ENCODE measurements at places on chromosomes 1 and 21.
A peak's percentile ranks its signal among the peaks of the same experiment; 100 is the strongest.

DNA sequence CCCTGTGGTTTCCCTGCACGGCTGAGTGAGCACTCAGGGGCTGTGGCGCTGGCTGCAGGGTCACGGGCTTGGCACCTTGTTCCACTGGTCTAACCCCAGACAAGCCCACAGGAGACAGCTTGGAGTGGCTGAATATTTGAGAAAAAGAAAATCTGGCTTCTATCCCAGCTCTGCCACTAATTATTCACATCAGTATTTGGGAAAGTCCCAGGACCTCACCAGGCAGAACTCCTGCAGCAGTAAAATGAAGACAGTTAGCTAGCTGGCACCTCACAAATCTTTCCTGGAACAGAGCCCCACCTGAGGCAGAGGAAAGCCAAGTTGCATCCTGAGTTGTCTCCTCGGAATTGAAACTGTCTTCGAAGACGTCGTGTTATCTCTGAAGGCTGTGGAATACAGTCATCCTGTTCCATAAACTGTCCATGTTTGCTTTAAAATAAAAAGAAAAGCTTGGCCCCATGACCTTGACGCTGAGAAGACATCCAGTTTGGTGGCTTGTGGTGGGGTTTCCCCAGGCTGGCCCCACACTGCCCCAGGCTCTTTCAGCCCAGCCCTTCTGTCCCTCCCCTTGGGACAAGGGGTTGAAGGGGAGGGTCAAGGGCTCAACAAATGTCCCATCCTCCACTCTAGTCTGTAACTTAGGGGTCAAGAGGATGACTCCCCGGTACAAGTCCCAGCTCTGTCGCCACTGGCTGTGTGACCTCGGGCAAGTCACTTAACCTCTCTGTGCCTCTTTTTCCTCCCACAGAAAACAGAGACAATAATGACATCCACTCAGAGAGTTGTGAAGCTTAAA lies 93.8 kb upstream of the TMPRSS2 start:
- DNase-seq, result peak; percentile 32

DNA sequence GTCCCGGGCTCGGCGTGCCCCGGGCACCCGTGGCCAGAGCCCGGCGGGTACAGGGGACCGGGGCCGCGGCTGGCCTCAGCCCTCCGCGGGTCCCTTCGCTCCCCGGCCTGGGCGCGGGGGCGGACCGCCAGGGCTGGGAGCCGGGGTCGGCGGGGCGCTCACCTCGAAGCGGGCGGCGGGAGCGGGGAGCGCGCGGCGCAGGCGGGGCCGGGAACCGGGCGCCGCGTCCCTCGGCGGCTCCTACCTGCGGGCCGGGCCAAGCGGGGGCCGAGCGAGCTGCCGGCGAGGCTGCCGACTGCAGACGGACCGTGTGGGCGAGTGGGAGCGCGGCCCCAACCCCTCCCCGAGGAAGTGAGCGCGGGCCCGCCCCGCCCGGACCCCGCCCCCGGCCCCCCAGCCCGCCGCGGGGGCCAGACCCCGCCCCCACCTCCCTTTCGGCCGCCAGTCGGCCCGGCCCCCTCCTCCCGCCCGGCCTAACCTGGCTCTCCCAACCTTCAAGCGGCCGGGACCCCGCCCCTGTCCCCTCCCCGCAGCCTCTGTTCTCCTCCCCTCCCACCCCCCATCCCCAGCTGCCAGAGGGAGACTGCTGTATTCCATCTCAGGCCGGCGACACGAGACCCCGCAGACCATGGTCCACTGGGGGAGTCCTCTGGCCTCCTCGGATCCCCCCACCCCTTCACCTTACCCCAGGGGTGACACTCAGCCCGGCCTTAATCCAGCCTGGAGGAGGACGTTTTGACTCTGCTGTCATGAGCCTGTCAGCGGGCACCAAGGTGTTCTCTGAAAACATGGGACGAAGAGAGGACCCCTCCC lies at the start of gene FHL3:
FHL3 (minus strand) TSS at position 320 of the 813 bp plus-strand sequence. CDS start 6,102 bp downstream, outside the sequence.
- peak; percentile 73 for DNase-seq

GRCh38 chr1:228852024-228852423 lies 116.7 kb downstream of the RHOU start:
- DNase-seq, result no peak

- peak; percentile 52 for DNase-seq
Observed at GRCh38 chr1:57470036-57470435, 46.2 kb upstream of the DAB1 start.

GRCh38 chr1:114439369-114439768 lies 71.6 kb downstream of the TRIM33 start:
- no peak for DNase-seq

GRCh38 chr1:31704271-31705079 lies 658 bp upstream of the COL16A1 start:
- DNase-seq, result peak; percentile 91

DNA sequence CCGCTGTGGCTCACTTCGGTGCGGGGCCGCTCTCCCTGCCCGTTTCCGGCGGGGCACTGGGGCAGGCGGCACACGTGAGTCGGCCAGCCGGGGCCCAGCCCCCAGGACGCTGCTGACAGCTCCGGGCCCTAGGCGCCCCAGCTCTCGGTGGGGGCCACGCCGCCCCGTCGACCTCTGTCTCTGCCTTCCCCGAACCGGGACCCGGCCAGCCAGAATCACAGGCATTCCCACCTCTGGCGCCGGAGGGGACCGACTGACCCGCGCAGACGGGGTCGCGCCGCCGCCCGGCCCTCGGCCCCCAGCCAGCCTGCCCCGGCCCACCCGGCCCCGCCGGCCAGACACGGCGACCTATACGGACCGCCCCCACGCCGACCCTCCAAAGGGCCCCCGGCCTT lies 755 bp downstream of the SCMH1 start:
- peak; percentile 53 for DNase-seq

DNA sequence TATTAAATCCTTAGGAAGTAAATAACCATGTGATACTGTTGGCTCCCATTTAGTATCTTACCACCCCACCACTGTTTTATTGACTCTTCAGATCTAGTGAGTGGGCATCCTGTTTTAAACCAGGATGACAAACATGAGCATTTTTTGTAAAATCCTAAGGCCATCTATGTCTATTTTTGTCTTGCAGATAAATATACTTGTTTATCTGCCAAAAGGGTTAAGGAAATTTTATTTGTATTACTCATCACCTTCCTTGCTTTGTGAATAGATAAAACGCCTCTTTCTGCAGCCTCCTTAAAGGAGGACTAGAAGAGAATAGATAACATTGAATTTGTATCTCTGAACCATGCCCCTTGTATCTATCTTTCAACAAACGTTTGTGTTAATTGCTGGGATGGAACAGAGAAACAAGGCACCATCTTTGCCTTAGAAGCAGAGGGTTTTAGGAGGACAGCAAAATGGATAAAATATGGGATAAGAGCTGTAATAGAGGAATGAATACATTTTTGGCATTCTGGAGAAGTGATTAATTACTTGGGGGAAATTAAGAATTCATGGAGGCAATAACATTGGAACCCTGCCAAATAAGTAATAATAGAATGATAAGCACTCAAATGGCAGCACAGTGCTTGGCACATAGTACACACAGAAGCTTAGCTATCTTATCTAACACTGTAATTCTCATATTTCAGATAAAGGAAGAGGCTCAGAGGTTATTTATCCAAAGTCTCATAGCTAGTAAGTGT lies 14.7 kb downstream of the YTHDF2 start:
- DNase-seq, result peak; percentile 65

DNA sequence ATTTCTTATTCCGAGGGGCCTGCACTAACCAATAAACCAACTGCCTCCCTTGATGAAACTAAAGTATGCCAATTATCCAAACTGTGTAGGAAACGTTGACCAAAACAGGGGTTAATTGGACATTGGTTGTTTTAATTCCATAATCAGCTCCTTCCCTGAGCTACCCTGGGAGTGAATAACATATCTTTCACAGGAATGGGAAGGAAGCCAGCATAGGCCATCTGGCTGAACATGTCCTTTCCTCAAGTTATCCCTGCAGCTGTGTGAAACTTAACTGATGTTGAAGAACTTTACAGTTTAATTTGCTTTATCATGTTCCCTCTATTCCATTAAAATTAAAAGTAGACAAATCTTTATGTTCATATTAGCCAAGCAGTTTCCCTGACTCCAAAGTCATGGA lies 75.4 kb downstream of the NRIP1 start:
- DNase-seq, result peak; percentile 38

DNA sequence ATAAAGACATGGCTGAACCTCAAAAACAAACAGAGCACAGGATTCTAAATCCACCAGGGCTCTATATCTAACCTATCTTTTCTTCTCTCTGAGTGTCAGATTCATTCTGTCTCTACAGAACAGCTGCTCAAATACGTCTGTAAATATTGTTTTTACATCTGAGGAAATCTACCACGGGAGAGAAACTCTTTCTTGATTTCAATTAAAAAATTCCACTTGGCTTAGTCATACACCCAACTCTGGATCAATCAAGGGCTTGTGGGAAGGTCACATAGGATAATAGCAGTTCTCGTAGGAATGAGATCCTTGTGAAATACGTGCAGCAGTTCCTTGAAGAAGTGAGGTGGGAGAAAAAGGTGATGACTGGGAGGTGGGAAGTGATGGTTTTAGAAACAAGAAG lies 1355.7 kb upstream of the ADGRL2 start:
- DNase-seq, result peak; percentile 9

GRCh38 chr21:37529649-37530048 lies 163.1 kb downstream of the DYRK1A start:
- DNase-seq, result no peak

DNA sequence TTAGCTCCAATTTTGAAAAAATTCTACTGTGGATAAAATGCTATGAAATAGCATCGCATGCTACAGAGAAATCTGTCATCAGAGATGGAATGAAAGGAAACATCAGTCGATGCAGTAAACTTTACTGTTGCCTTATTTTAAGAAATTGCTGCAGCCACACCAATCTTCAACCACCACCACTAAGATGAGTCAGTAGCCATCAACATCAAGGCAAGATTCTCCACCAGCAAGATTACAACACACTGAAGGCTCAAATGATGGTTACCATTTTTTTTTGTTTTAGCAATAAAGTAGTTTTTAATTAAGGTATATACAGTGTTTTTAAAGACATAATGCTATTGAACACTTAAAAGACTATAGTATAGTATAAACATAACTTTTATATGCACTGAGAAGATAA lies 95.6 kb upstream of the JUN start:
- DNase-seq, result peak; percentile 19

DNA sequence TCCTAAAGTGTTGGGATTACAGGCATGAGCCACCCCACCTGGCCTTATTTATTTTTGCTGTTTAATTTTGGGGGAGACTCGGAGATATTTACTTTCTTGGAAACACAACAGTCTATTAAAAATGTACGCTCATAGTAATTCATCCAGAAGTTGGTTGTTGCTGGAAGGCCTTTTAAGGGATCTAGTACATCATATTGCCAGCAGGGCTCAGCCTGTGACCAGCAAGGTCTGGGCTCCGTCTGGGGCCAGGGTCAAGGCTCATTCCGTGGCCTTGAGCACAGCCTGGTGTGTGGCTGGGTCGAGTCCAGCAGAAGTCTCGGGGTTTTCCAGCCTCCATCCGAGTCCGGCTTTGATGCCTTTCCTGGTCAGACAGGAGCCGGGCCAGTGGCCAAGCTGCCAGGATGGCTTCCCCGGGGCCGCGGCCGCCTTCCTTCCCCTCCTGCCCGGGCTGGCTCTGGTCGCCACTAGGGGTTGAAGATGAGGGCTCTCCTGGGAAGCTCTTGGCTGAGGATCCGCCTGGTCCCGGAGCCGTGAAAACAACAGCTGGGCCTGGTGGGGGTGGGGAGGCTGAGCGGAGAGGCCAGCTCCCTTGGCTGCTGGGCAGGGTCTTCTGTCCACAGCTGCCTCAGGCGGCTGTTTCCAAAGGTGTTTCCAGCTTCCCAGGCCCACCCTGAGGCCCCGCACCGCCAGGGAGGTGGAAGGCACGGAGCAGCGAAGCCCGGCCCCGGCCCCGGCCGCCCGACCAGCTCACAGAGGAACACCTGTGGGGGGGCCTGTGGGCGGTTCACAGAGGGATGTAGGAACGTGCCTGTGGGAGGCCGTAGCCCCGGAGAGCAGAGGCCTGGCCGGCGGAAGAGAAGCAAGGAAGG lies 5.1 kb upstream of the VWA1 start:
- DNase-seq, result peak; percentile 60

- no peak for DNase-seq
Observed at GRCh38 chr1:96997717-96998116, 276.1 kb downstream of the PTBP2 start.

DNA sequence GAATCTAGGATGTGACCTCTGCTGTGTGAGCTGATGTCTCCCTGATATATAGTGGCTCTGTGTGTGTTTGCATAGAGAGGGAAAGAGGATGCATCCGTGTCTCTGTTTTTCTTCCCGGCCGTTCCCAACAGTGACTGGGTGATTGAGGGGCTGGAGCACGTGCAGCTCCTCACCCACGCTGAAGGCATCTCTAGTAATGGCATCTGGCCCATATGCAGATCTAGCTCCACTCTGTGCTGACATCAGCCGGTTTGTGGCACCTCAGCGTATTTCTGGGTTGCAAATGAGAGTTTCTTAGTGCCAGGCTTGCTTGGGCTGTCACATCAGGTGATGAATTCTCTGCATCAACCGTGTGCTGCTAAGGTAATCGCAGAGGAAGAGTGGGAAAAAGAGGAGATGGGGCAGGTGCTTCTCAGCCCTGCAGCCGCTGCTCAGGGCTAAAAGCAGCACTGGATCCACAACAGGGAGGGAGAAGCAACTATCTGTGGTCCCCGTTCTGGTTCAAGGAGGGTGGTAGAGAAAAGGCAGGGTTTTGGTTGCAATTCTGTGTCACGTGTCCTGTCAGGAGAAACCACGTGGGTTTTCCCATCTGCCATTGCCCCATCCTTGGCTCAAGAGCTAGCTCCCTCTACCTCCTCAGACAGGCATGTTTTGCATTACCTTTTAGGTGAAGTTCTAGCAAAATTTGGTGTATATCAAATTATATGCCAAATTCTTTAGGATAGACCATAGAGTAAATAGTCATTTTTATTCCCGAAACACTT lies 282.9 kb downstream of the PBX1 start:
- no peak for DNase-seq

- DNase-seq, result peak; percentile 45
Observed at GRCh38 chr1:234529950-234530237, 50.9 kb upstream of the TARBP1 start.

DNA sequence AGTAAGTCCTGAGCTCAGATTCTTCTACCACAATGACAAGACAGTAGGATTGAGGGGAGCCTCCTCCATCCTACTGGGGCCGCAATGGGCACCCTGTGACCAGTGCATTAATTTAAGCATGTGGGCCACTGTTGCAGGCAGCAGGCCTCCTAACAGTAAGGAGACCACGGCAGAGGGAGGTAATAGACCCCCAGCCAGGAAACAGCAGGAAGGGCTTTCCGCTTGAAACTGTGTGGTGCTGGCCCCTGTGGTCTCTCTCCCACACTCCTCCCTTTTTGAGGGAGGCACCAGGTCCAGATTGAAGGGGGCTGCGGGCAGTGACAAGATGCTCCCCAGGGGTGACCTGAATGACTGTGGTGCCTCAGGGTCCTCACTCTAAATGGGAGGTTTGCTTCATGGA lies 1.7 kb upstream of the CLDN19 start:
- DNase-seq, result no peak
